ENCODE measurements at places on chromosomes 2 and 18.

- DNase-seq, result no peak
Measured at GRCh38 chr2:9952856-9953503, 1.5 kb downstream of the GRHL1 start.

GRCh38 chr2:242024751-242025355, 155.3 kb downstream of the RTP5 start:
- DNase-seq, result no peak

- DNase-seq, result no peak
Measured at GRCh38 chr2:165390875-165391274, 78.6 kb upstream of the CSRNP3 start.

DNA sequence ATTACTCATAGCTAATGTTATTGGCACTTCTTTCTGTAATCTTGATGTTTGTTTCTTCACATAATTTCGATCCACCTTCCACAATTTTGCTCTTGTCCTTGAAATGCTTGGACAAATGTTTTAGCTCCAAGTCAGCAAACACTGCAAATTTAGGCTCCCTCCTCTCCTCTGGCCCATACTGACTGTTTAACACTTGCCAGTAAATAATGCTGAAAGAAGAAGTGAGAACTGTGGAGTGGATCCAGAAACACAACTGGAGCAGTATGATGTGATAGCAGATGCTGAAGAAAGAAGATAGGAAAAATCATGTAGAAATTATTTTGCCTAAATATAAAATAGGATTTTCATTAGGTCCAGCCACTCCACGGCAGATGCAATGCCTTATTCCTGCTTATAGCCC, 415.0 kb upstream of the GYPC start:
- DNase-seq, result no peak
